CD4-positive, CD25-positive, alpha-beta regulatory T cell (primary cell): ENCODE measurements at places on chromosomes 5 and 9. TPM values are rescaled to one million over a fixed set of nuclear protein-coding genes. Genes with fewer than 3 reads are reported as not detected.
A peak's percentile ranks its signal among the peaks of the same experiment; 100 is the strongest.

DNA sequence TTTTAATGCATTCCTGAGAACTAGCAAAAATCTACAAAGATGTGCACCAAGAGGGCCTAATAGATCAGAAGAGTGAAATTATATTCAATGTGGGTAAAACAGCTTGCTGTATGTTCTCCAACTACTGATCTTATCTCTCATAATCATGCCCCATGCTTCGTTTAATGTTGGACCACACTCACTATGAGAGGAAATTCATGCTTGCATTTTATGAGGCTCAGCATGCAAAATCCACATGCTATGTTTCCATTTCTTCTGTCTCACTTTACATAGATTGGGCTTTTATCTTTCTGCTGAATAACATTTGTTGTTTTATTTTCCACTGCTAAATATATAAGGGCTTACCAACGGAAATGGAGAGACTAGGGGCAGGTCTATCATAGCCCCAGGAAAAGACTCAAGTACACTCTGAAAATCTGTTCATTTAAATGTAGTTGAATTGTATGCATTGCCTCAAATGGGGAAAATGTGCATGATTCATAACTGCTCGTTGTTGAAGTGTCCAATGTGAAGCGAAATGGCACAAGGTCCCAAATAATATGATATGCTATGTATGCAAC, 474.2 kb downstream of the EFNA5 start:
- no peaks in the 10 kb centered on the region for H3K27me3 ChIP-seq
- H3K27ac ChIP-seq, result no peak overlapping the region
- no peak for DNase-seq

- no peak for DNase-seq
- no peaks in the 10 kb centered on the region for H3K36me3 ChIP-seq
- H3K4me1 ChIP-seq, result peaks cover 21% of the 10 kb centered on the region
- H3K27me3 ChIP-seq, result no peaks in the 10 kb centered on the region
- no peak overlapping the region for H3K27ac ChIP-seq
- H3K4me3 ChIP-seq, result no peak overlapping the region
These were observed 1.3 kb upstream of the SLC22A5 start for GRCh38 chr5:132368186-132368585.

The PCDHGA8 gene
- not detected for total RNA-seq

GRCh38 chr5:135559354-135559753, 19.4 kb downstream of the CXCL14 start:
- H3K4me3 ChIP-seq, result no peak overlapping the region
- no peaks in the 10 kb centered on the region for H3K4me1 ChIP-seq
- DNase-seq, result no peak
- no peaks in the 10 kb centered on the region for H3K36me3 ChIP-seq

The SOWAHA gene
- not detected for total RNA-seq

DNA sequence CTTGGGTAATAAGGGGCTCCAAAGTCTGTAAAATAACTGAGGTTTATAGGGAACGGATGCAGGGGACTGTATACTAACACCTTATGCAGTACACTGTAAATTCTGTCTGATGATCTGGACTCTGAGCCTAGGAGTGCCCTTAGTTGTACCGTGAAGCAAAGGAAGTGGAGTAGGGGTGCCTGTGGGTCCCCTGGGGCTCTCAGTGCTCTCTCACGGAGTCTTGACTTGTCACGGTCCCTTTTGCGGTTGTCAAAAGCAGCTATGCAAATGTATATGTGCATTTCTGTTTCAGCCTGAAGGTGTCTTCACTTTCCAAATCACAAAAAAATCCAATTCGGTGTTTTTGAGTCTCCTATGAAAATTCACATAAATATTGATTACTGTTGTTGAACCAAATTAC, 17.8 kb downstream of the DMRT1 start:
- no peaks in the 10 kb centered on the region for H3K36me3 ChIP-seq
- no peak overlapping the region for H3K4me3 ChIP-seq
- peaks cover 2% of the 10 kb centered on the region for H3K27me3 ChIP-seq
- no peak overlapping the region for H3K27ac ChIP-seq

The HACD4 gene
- 12.0 TPM for total RNA-seq

DNA sequence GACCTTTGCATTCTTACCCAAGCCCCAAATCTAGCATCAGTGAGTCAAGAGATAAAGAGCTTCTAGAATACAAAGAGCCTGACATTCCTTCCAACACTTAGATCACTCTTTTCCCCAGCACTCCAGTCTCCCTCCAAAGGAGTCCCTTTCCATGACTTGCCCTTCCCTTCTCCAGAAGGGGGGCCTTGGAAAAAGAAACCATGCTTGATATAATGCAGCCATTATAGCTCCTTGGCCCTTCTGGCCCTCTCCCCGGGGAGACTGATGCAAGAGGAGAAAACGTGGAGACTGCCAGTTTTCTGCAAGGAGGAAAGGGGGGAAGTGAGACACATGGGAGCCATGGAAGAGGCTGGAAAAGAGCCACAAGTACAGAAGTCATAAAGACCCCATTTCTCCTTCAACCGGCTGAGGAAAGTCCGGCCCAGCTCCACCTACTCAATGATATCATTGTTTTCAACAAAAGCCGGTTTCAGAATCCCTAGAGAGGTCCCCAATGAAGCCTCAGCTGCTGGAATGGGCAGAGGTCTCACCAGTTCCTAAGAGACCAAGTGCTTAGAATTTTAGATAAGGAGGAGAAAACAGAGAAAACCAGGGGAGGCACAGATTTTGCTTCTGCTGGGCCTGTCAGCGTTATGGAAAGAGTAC, 29.0 kb downstream of the ADAM19 start:
- peaks cover 92% of the 10 kb centered on the region for H3K4me1 ChIP-seq
- DNase-seq, result no peak
- no peaks in the 10 kb centered on the region for H3K27me3 ChIP-seq
- no peak overlapping the region for H3K4me3 ChIP-seq
- peak overlapping the region; percentile 25 for H3K27ac ChIP-seq
- no peaks in the 10 kb centered on the region for H3K36me3 ChIP-seq

- H3K4me3 ChIP-seq, result no peak overlapping the region
- H3K27ac ChIP-seq, result no peak overlapping the region
- peaks cover 2% of the 10 kb centered on the region for H3K4me1 ChIP-seq
- H3K27me3 ChIP-seq, result no peaks in the 10 kb centered on the region
- H3K36me3 ChIP-seq, result no peaks in the 10 kb centered on the region
These were observed 10.1 kb downstream of the MYMK start for GRCh38 chr9:133514460-133515239.

DNA sequence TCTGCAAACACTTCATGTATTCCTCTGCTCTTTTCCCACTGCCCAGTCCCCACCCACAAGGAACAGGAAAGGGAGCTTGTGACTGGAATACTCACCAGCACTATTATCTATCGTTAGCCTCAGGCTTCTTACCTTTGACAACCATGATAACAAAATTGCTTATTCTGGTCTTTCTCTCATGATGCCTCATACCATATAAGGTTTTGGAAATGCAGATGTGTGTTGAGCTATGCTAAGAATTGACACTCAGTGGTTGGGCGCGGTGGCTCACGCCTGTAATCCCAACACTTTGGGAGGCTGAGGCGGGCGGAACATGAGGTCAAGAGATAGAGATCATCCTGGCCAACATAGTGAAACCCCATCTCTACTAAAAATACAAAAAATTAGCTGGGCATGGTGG, 25.4 kb downstream of the SOX30 start:
- no peak for DNase-seq
- H3K4me1 ChIP-seq, result no peaks in the 10 kb centered on the region
- H3K27ac ChIP-seq, result no peak overlapping the region
- H3K36me3 ChIP-seq, result no peaks in the 10 kb centered on the region
- no peaks in the 10 kb centered on the region for H3K27me3 ChIP-seq

GRCh38 chr9:77454663-77455062, 193.5 kb downstream of the GNA14 start:
- no peak for DNase-seq
- no peaks in the 10 kb centered on the region for H3K27me3 ChIP-seq
- H3K36me3 ChIP-seq, result no peaks in the 10 kb centered on the region
- H3K4me3 ChIP-seq, result no peak overlapping the region

DNA sequence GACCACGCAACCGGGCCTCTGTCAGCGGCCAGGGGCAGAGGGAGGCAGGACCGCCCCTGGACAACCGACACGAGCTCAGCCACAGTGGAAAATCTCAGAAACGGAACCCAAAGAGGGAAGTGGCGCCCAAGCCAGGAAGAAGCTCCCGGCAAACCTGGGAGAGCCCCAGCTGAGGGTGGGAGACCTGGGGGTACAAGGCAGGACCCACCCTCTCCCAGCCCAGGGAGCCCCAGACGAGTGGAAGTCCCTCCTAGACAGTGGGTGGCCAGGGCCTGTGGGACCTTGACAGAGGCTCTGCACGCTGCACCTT, 3.0 kb downstream of the SLC12A7 start:
- no peak for DNase-seq
- peaks cover 72% of the 10 kb centered on the region for H3K4me1 ChIP-seq
- peak overlapping the region; percentile 33 for H3K27ac ChIP-seq

The BTNL3 gene
- total RNA-seq, result not detected

The ABO gene
- 0.62 TPM for total RNA-seq

DNA sequence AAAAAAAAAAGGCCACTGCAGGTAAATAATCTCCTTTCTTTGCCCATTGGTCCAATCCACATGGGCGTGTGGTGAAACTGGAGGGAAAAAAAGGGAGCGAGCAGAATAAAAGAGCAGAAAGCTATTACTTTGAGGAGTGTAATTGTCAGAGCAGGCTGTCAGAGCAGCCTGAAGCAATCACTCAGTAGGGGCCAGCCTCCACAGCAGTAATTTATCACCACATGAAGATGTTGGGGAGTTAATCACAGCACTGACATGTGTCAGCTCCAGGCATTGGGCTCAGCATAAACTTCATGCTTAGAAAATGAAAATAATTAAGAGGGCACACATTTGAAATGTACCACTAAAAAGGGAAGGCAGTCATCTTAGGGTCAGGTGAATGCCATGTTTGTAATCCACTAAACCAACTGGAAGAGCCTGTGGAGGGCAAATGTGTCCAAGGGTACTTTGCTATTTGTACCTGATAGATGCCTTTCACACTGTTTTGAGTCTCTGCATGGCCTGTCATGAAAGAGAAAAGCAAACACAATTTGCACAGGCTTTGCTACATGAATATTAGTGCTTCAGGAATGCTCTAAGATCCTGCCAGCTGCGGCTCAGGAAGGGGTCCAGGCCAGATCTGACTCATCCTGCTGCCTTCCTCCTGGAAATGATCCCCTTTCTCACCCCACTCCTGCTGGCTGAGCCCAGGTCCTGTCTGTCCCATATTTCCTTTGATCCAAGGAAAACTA, 2.9 kb upstream of the PTGER4 start:
- peaks cover 48% of the 10 kb centered on the region for H3K4me1 ChIP-seq
- H3K27me3 ChIP-seq, result no peaks in the 10 kb centered on the region
- DNase-seq, result no peak
- H3K36me3 ChIP-seq, result peaks cover 3% of the 10 kb centered on the region
- peak overlapping the region; percentile 11 for H3K4me3 ChIP-seq
- H3K27ac ChIP-seq, result peak overlapping the region; percentile 90

The BARHL1 gene
- not detected for total RNA-seq

- H3K4me1 ChIP-seq, result no peaks in the 10 kb centered on the region
- H3K36me3 ChIP-seq, result peaks cover 24% of the 10 kb centered on the region
- H3K27me3 ChIP-seq, result no peaks in the 10 kb centered on the region
- no peak overlapping the region for H3K27ac ChIP-seq
- peak; percentile 10 for DNase-seq
- no peak overlapping the region for H3K4me3 ChIP-seq
These were observed 42.1 kb upstream of the GPR21 start for GRCh38 chr9:122991370-122991830.

DNA sequence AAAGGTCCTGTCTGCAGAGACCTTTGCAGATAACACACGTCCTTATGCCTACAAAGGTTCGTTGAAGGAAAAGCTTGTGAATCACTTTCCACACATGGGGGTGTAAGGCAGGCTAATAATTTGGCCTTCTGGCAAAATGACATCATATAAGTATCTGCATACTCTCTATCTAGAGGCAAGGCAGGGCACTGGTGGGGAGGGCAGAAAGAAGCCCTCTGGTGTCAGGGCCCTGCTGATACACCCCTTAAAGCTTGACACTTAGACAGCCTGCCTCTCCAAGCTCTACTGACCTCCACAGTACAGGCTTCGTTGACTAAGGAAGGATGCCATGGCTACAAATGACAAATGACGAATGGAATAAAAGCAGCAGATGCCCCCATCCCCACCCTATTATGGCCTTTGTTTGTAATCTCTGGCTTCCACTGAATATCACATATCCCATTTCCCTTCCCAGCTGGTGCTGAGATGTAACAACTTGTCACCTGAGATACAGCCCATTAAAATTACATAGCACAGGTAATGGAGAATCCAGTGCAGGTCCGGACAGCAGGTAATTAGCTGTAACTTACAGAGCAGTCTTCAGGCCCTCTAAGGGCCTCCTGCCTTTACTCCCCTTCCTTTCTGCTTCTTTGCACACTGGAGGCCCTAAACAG, 76.9 kb upstream of the IFNK start:
- no peak overlapping the region for H3K4me3 ChIP-seq
- H3K27ac ChIP-seq, result no peak overlapping the region
- H3K4me1 ChIP-seq, result no peaks in the 10 kb centered on the region
- no peaks in the 10 kb centered on the region for H3K36me3 ChIP-seq
- no peaks in the 10 kb centered on the region for H3K27me3 ChIP-seq

The PTGER4 gene
- total RNA-seq, result 343 TPM

The F2RL2 gene
- total RNA-seq, result not detected

The GPR151 gene
- not detected for total RNA-seq

GRCh38 chr5:143472576-143472975, 69.1 kb upstream of the NR3C1 start:
- no peaks in the 10 kb centered on the region for H3K4me1 ChIP-seq
- H3K27me3 ChIP-seq, result no peaks in the 10 kb centered on the region
- no peak overlapping the region for H3K27ac ChIP-seq
- no peaks in the 10 kb centered on the region for H3K36me3 ChIP-seq

DNA sequence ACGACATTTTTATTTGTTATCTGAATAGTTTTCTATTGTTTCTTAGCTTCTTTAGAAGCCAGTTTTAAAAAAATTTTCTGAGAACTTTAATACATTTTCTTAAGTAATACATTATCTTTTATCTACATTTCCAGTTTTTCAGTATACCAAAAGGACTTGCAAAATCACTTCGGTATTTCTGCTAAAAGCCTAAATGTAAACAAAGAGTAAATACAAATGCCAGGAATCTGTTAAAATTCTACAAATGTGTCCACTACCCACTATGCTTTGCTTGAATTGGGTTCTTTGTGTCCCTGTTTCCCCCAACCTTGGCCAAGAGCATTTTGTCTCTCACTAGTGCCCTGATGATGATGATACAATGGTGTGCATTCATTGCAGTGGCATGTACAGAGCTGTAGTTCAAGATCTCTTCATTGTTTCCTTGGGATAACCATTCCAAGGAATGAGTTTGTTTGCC, 611.2 kb downstream of the NR2F1-AS1 start:
- no peaks in the 10 kb centered on the region for H3K4me1 ChIP-seq
- no peak overlapping the region for H3K4me3 ChIP-seq
- H3K36me3 ChIP-seq, result no peaks in the 10 kb centered on the region
- no peak overlapping the region for H3K27ac ChIP-seq
- H3K27me3 ChIP-seq, result no peaks in the 10 kb centered on the region
- DNase-seq, result no peak

- no peak within 1 kb of the TSS for H3K4me3 ChIP-seq
- H3K27ac ChIP-seq, result no peak within 1 kb of the TSS
- no peaks in the 10 kb centered on the region for H3K4me1 ChIP-seq
These were observed at the start of gene RNF180 for GRCh38 chr5:64165500-64166200. Gene RNF180 (plus strand): TSS chr5:64165843. CDS start chr5:64200808, 34,965 bp downstream.

The TSSK1B gene
- total RNA-seq, result not detected

- H3K36me3 ChIP-seq, result no peaks in the 10 kb centered on the region
- no peak overlapping the region for H3K27ac ChIP-seq
- DNase-seq, result no peak
- no peaks in the 10 kb centered on the region for H3K4me1 ChIP-seq
- no peak overlapping the region for H3K4me3 ChIP-seq
These were observed 118.1 kb downstream of the PRDM6 start for GRCh38 chr5:123207081-123207537.

The OTULINL gene
- 47.1 TPM for total RNA-seq

The PCDHGA9 gene
- total RNA-seq, result not detected

GRCh38 chr5:124634228-124634739, 112.2 kb downstream of the ZNF608 start:
- no peaks in the 10 kb centered on the region for H3K27me3 ChIP-seq
- no peaks in the 10 kb centered on the region for H3K4me1 ChIP-seq
- H3K4me3 ChIP-seq, result no peak overlapping the region
- H3K27ac ChIP-seq, result no peak overlapping the region
- no peaks in the 10 kb centered on the region for H3K36me3 ChIP-seq
- DNase-seq, result no peak
